ENCODE measurements at places on chromosomes 2 and 18.

DNA sequence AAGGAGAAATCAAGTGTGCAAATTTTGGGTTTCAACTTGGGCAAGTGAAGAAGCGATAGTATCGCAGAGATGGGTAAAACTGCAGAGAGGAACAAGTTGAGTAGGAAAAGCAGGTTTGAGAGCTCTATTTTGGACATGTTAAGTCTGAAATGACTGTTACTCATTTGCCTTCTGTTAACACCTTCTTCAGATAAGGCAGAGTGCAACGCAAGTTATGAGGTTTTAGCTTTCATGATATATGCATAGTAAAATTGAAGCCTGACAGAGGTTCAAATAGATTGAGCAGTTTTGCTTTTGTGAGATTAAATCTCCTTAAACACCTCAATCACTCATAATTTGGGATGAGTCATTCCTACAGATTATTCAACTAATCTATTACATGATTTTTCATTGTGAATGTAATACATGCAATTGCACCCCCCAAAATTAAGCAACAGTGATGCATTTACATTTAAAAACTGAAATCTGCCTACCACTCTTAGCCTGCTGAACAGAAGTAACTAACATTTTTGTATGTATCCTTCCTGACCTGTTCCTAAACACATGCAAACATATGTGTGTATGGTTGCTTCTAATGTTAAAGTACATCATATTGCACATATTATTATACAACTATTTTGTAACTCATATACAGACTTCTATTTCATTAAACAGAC is 575.4 kb downstream of the ARHGAP15 start:
- DNase-seq: no peak

GRCh38 chr2:204265681-204266181 is 279.5 kb upstream of the PARD3B start:
- no peak for DNase-seq

- no peak for DNase-seq
Measured at GRCh38 chr18:34511435-34511834, 198.7 kb upstream of the DTNA start.

DNA sequence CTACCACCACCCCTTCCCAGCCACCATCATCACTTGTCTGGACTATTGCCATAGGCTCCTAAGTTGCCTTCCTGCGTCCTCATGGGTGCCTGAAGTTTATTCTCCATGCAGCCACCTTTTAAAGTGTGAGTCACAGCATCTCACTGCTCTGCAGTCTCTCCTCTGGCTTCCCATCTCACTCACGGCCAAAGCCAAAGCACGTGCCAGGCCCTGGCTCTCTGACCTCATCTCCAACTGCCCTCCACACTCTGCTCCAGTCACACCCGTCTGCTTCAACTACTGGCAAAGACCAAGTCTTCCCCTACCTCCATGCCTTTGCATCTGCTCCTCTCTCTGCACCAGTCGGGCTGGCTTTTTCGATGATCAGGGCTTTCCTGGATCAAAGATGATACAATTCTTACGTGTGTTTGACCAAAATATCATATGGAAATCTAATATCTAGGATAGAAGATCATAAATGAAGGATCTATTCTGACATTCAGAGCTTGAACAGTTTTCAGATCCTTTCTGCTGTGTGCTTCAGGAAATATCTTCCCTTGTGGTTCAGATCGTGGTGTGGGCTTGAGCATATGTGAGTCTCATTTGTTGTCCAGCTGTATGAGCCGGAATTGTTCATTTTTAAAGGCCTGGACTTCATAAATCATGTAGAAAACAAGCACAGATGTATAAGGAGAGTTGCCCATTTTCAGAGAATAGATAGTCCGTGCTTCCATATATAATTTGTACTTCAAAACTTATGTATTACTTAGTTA is 175.6 kb downstream of the PRKCE start:
- DNase-seq: no peak

- no peak for DNase-seq
Measured at GRCh38 chr18:12479536-12479935, 71.8 kb downstream of the PRELID3A start.

GRCh38 chr18:12452784-12453183 is 45.1 kb downstream of the PRELID3A start:
- DNase-seq: no peak

GRCh38 chr2:119367472-119368099 is 809 bp downstream of the DBI start:
- peak; percentile 55 for DNase-seq

- DNase-seq: no peak
Measured at GRCh38 chr18:45526114-45526841, 89.0 kb upstream of the SLC14A2 start.

DNA sequence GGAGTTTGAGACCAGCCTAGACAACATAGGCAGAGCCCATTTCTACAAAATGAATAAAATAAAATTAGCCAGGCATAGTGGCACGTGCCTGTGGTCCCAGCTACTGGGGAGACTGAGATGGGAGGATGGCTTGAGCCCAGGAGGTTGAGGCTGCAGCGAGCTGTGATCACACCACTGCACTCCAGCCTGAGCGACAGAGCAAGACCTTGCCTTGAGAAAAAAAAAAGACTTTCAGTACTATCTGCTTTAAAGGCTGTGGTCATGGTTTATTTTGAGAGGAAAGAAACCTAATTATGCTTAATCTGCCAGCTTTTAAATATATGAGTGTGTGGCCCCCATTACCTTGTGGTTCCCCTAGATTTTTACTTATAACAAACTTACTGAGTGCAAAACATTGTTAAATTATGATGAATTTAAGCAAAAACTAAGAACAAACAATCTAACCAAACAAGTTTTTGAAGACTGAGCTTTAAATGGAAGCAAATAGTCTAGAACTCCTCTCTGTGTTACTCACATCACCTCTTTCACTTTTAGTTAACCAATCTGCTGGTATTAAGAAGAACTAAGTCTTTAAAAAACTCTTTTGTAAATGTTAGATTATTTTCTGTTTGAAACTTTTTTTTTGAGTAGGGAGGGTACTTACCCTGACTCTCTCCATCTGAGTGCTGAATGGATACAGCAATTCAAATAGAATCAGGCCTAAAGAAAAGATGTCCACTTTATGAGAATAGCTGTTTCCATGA is 65.4 kb downstream of the EIF2AK3 start:
- no peak for DNase-seq

GRCh38 chr18:27715751-27716150 is 461.2 kb downstream of the CDH2 start:
- no peak for DNase-seq

DNA sequence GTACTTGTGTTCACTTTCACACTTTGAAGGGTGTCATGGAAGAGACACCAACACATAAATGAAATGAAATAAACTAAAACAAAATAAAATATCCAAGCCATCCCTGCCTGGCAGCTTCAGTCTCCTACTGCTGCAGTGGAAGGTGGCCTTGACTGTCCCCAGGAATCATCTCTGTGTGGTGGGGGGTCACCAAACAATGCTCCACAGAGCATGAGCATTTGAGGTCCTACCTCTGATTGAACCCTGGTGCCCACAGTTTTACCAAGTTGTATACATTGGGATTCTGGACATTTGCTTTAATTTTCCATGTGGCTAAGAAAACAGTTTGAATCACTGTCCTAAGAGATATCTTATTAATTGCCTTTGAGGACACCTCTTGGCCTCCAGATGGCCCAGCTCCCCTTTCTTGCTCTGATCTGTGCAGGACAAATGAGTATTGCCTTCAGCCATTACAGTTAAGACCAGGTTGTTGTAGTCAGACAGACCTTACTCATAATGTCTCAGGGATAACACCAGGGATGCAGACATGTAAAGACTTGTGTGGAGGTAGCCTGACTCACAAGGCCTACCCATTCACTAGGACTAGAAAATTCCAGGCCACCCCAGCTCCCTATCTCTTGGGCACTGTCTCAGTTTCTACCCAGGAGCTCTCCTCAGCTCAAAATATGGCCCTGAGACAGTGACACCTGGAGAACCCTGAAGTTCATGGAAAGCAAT is 195.0 kb downstream of the MYCN start:
- no peak for DNase-seq

DNA sequence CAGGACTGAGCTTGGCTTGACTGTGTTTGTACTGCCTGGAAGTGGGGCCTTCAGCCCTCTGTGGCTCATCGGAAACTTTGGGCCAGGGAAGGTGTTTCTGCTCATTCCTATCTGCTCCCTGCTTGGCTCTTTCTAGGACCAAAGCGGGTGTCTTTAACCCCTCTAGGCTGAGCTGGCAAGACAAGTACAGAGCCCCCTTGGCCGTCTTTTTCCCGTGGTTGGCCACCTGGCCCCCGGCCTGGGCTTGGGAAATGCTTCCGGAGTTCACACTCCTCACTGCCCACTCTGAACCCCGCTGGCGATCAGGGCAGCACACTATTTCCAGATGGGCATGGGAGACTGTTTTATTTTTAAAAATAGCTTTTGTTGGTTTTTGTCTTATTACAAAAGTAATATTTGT is 243.0 kb downstream of the DYSF start:
- no peak for DNase-seq

GRCh38 chr2:119727493-119727892 is 32.2 kb upstream of the PTPN4 start:
- DNase-seq: no peak

- no peak for DNase-seq
Measured at GRCh38 chr2:51068237-51068636, 36.3 kb upstream of the NRXN1 start.

DNA sequence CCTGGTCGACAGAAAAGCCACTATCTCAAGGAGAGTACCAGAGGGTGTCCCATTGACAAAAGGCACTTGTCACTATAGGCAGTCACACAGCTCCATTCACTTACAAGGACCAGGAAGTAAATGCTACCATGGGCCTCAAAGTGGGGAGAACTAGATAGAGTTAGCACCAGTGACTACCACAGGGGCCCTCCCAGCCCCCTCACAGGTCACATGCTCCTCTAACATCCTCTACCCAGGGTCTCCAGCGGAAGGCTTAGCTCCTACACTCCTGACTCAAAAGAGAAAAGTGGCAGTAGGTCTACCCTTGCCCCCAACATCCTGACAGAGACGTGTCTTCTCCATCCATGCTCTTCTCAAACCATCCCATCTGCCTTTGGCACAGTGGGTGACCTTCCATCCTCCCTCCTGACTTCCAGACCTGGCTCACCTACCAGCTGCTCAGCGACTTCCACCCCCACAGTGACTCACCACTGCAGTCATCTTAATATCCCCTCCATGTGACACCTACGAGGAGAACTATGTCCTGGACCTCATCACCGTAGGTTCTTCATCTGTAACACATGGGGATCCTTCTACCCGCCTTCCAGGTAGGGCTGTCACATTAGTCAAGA is 5.6 kb upstream of the DNMT3A start:
- peak; percentile 48 for DNase-seq

DNA sequence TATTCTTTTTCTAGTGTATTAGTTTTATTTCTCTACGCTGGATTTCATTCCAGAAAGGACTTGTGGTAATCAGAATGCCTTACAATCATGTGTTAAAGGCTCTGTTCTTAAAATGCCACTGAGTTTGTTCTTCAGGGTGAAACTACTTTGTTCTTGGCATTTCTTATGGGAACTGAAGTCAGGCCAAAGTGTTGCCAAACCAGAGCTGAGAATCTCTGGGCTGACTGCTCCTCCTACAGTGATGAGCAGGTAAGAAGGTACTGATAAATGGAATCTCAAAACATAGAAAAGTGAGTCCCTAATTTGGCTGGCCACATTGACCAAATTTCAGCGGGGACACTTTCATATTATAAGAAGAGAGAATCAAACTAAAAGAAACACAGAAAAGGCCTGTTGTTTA is 55.1 kb upstream of the ZNF397 start:
- DNase-seq: no peak

DNA sequence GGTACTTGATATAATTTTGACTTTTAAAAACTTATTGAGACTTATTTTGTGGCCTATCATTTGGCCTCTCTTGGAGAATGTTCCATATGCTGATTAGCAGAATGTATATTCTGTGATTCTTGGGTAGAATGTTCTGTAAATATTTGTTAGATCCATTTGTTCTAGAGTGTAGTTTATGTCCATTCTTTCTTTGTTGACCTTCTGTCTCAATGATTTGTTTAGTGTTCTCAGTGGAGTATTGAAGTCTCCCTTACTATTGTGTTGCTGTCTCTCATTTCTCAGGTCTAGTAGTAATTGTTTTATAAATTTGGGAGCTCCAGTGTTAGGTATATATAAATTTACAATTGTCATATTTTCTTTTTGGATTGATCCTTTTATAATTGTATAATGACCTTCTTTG is 349.6 kb upstream of the CWC22 start:
- no peak for DNase-seq

GRCh38 chr2:58870704-58871103 is 629.6 kb upstream of the FANCL start:
- DNase-seq: no peak

DNA sequence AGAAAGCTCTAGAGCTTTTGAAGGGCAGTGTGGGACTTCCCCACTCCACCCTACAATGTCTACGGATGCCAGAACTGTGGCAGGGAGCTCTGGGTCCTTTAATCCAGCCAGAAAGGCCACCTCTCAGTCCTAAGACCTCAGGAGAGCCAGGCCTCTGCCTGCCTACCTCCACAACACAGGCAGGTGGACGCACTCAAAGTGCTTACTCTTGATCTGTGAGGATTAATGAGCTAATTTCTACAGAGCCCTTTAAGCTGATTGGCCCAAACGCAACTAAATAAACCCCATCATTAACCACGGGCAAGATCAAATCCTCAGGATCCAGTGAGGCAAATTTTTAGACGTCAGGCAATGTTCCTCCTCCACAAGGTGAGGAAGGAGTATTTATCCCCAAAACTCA is 8.1 kb downstream of the STK39 start:
- DNase-seq: no peak

Measured in activated naive CD4-positive, alpha-beta T cell treated with Interleukin-2 at 50 U/mL for 16 hours (primary cell).